Parietal lobe (tissue), 2 donors: ENCODE measurements at places on chromosomes 1 and 21. TPM values are rescaled to one million over a fixed set of nuclear protein-coding genes. Genes with fewer than 3 reads are reported as not detected.

The MIXL1 gene
- total RNA-seq, result not detected

The FHAD1 gene
- 0.94 TPM for total RNA-seq

The OR10J1 gene
- total RNA-seq, result not detected

The GABPB2 gene
- total RNA-seq, result 13.8 TPM

The FAM72A gene
- 3.8 TPM for total RNA-seq

The LCE2D gene
- total RNA-seq, result not detected

The NR5A2 gene
- total RNA-seq, result not detected

The SYNC gene
- total RNA-seq, result 3.8 TPM

The TRIM17 gene
- 2.2 TPM for total RNA-seq
